ENCODE measurements at places on chromosomes 13 and 19.
A peak's percentile ranks its signal among the peaks of the same experiment; 100 is the strongest.

- no peak for DNase-seq
Measured at GRCh38 chr13:67410645-67411044, 180.5 kb upstream of the PCDH9 start.

DNA sequence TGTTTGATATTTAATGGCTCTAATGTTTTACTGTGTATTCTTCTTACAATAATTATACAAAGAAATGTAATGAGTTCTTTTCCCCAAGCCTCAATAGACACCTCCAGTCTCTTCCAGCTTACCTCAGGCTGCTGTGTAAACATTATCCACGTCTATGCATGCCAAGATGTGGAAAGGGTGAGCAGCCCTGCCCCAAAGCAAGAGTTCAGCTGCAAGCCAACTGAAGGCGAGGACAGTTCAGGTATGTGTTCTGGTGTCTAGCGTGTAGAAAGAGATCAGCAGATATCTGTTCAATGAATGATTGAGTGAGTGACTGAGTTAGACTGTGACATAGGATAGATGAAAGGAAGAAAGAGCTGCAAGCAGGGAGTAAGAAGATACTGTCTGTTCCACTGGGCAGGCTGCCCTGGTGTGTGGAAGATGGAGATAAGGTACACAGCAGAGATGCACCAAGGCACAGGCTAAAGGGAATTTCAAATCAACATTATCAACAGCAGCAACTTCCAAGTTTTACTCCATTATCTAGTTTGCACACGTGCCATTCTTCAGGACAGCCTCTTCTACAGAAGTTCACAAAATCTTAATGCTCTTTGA is 66.0 kb downstream of the LATS2 start:
- no peak for DNase-seq

- no peak for DNase-seq
Measured at GRCh38 chr19:33293255-33294057, 8.9 kb downstream of the CEBPA start.

- DNase-seq: no peak
Measured at GRCh38 chr19:3140667-3141038, 4.8 kb downstream of the GNA15 start.

DNA sequence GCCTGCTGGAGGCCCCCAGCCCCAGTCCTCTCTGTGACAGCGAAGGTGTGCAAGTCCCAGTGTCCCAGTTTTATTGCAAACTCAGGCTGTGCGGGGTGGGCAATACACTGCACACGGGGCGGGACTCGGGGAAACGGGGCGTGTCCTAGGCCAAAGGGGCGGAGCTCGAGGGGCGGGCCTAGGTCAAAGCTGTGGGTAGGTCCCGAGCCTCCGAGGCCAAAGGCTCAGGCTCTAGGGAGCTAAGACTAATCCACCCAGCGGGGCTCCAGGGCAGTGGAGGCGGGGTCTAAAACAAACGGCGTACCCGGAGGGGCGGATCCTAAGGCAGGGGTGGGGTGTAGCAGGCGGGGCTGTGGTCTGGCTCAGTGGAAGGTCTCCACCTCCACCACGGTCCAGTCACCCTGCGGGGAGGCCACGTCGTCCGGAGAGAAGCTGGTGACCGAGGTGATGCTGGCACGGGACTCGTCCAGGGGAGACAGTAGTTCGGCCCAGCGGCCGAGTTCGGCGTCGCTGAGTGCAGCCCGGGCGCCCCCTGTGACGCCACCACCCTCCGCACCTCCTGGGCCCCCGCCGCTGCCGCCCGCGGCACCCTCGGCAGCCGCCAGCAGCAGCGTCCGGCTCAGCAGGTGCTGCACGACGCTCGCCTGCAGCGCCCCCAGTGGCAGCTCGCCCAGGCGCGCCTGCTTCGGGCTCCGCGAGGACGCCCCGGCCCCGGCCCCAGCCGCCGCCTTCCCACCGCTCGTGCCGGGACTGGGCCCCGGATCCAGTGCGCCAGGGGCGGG is 5.3 kb downstream of the PRR36 start:
- peak; percentile 83 for DNase-seq

- no peak for DNase-seq
Measured at GRCh38 chr19:1206864-1207450, 1.4 kb downstream of the STK11 start.

- DNase-seq: no peak
Measured at GRCh38 chr13:77991003-77991402, 72.4 kb upstream of the EDNRB start.

GRCh38 chr13:82879921-82880320 is 1002.4 kb downstream of the SLITRK1 start:
- DNase-seq: no peak

- DNase-seq: no peak
Measured at GRCh38 chr19:45403781-45404556, 900 bp downstream of the PPP1R13L start.
